ENCODE measurements at places on chromosomes 6 and 20.

- no peak for DNase-seq
Observed at GRCh38 chr6:89410788-89411144, 1.3 kb downstream of the RRAGD start.

DNA sequence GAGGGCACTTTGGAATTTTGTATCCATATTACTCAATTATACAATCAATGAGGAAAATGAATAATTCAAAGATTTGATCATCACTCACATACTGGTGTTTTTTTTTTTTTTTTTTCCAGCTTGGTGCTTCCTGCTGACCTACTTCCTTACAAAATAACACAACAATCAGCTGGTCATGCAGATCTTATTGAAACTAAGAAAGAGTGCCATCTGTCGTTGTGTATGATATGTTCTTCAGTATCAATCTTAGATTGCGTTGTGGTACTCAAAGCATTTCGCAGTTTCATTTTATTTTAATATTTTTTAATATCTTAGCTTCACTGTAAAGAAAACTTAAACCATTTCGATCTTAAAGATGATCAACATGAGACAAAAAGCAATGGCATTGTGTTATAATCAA, 155.6 kb downstream of the OGFRL1 start:
- DNase-seq = no peak

GRCh38 chr6:129661536-129662405, 48.2 kb downstream of the ARHGAP18 start:
- no peak for DNase-seq

DNA sequence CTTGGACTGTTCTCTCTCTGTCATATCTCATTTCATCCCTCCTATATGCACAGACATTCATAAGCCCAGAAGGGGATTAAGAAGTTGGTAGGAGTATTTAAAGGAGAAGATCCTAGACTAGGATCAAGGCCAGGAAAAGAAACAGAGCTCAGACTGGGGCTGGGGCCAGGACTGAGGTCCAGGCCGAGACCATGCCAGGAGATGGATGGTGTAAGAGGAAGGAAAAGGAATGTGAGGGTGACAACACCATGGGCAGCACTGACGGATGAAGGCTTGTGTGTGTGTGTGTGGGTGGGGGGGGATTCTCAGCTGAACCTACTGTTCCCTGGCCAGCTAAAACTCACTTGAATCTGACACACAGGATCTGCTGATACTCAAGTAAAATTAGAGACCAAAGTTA, 182.1 kb downstream of the KIF6 start:
- no peak for DNase-seq

- DNase-seq = no peak
Observed at GRCh38 chr20:34250005-34250404, 8.8 kb downstream of the ASIP start.

DNA sequence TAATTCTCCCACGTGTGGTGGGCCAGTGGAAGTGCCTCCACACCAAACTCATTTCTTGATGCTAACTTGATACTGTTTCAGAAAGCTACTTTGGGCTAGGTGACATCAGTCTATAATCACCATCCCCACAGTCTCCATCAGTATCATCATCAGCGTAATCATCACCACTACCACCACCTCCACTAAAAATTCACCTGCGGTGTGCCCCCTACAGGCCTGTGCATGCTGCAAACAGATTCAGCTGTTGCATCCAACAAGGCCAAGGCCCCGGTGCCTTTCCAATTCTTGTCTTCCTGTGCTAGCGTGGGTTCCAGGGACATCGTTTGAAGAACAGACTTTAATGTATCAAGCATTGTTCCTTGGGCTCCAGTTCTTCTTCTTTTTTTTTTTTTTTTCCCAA, 201.3 kb upstream of the EXOC2 start:
- DNase-seq = no peak

DNA sequence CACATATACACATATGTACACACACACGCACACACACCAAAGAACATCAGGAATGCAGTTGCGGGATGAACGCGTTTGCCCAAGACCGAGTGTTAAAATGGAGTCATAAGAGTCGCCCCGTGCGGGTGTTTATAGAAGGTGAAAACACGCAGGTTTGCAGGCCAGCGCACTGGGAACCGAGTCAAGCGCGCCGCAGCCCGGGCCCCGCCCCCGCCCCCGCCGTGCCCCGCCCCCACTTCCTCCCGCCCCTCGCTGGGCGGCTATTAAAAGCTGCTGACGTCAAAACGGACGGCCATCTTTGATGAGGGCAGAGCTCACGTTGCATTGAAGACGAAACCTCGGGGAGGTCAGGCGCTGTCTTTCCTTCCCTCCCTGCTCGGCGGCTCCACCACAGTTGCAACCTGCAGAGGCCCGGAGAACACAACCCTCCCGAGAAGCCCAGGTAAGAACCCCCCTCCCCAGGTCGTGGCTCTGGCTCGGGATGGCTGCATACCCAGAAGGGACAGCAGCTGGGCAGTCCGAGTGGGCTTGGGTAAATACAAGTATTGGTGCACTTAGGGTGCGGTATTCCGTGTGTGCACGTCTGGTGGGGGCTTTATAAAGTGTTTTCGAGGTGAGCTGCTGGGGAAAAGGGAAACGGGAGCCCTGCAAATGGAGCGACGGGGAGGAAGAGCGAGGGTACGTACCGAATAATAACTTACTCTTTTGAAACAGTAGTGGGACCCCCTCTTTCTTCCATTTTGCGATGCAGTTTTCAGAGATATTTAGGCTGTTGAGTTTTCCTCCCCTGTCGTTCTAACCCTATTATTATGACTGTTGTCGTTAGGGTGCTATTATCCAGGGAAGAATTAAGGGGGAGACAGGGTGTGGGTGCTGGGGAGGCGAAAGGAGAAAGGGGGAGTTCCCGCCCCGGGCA, at the start of gene SNAP25:
Gene SNAP25, plus strand, starts transcription at position 295 of the 916 bp plus-strand sequence. CDS start 56,662 bp downstream, outside the sequence.
- no peak for DNase-seq

GRCh38 chr20:14726591-14726990, 389.2 kb upstream of the FLRT3 start:
- DNase-seq = no peak

- no peak for DNase-seq
Observed at GRCh38 chr6:80544555-80544954, 438.1 kb downstream of the BCKDHB start.

DNA sequence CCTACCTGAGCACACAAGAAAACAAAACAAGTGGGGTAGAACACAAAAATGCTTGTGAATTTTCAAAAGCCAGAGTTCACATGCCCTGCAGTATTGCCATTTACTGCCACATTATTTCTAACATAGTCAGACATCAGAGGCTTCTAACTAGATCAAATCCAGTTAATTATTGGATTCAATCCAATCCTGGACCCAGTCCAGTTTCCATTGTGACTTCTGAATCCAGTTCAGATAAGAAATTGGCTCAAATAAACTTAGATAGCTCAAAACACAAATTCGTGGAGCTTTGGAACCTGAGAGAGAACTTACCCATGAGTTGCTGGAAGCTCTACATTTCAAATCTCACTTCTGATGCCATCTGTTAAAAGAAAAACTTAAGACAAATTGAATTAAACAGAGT, 85.2 kb upstream of the ANKEF1 start:
- DNase-seq = no peak

- DNase-seq = no peak
Observed at GRCh38 chr6:67883500-67884366, 751.3 kb upstream of the ADGRB3 start.

DNA sequence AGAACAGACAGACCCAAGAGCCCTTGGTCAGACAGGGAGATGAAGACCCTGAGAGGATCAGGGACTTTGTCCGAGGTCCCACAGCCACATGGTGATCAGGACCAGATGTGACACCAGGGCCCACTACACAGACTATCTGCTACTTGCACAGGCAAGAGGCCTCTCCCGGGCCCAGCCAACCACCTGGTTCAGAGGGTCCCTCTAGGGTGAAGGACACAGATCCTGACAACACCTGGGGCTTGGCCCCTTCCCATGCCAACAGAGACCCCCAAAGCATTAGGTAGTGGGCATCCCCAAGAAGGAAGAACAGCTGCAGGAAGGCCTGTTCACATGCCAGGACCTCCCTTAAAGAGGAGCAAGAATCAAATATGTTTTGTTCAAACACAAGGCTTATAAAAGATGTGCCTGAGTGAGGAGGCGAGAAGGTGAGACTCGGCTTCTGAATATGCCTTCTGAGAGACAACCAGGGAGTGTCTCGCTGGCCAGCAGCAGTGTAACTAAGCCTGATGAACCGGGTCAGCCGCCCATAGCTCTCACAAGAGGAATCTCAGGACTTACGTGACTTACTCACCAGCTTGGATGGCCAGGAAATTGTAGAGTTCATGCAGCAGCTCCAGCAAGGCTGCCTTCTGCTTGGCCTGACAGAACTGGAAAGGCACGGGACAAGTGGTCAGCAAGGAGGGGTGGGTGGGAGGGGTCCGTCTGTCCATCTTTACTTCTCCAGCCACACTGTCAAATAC, 5.0 kb downstream of the LEMD2 start:
- DNase-seq = no peak

DNA sequence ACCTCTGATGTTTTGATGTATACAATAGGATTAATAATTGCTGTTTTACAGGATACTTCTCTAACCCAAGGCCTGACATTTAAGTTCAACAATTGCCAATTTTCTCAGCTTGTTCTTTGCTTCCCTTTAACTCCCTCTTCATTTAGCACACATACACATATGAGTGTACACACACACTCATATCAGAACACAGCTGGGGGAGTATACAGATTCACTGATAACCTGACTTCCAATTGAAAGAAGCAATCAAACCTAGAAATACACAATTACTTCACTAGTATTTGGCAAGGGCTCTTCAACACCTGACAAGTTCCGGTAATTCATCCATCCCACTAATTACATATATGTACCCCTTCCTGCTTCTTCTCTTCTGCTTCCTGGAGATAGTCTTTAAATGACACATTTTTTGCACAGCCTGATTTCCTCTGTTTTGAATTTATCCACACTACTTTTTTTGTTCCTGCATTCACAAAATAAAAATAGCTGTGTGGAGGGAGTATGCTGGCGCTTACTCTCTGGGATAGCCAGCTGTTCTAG, 11.2 kb downstream of the UST start:
- DNase-seq = no peak

DNA sequence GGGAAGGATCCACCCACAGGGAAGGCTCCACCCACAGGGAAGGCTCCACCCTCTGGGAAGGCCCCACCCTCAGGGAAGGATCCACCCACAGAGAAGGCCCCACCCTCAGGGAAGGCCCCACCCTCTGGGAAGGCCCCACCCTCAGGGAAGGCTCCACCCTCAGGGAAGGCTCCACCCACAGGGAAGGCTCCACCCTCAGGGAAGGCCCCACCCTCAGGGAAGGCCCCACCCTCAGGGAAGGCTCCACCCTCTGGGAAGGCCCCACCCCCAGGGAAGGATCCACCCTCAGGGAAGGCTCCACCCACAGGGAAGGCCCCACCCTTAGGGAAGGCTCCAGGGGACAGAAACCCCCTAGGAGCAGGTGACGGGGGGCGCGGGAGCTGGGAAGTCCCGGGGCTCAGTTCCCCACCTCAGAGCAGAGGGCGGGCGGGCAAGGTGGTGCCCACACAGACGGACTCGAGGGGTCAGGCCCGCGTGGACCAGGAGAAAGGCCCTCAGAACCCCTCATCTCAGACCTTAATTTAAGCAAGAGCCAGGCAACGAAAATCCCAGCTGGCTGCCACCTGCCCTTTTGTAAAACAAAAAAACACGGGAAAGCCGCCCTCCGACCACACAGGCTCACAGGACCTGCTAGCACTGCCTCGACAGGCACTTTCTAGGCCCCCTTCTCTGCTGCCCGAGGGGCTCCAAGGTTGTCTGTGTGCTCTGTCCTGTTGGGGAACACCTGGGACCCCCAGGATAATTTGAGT, 39.7 kb downstream of the KCNQ2 start:
- DNase-seq = no peak

DNA sequence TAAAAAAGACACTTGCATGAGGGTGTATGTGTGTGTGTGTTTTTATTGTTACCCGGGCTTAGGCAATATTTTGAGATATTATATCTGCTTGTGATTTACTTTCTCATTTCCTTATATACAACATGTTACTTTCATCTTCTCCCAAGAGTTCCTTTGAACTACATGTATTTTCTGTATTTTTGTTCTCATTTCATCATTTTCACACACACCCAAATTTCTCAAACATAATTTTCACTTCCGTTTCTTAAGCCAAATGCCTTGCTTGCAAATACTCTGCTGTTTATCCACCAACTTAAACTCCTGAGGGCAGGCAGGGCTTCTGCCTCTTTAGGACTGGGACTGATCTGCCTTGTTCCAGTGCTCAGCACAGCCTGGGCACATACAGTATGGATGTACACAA, 69.3 kb upstream of the FYN start:
- DNase-seq = no peak

GRCh38 chr20:4147319-4147718, 132.0 kb upstream of the RNF24 start:
- DNase-seq = no peak

DNA sequence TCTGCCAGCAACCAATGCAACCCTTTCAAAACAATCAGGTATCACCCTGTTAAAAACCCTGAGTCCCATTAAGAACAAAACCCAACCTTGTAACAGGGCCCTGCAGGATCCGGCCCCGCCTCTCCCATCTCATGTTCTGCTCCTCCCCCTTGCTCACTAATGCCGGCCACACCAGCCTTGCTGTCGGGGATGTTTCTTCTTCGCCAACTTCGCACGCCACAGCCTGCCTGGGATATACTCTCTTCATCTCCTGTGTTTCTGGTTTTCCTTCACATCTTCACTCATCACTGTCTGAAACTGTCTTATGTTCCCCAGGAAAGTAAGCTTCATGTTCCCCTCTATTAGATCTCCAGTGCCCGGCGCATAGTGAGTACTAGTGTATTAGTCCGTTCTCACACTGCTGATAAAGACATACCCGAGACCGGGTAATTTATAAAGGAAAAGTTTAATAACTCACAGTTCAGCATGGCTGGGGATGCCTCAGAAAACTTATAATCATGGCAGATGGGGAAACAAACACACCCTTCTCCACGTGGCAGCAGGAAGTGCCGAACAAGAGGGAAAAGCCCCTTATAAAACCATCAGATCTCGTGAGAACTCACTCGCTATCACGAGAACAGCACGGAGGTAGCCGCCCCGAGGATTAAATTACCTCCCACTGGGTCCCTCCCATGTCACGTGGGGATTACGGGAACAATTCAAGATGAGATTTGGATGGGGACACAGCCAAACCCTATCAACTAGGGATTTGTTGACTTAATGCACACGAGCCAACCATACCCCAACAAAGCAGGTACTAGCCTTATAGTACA, 5.1 kb downstream of the TP53RK start:
- no peak for DNase-seq

DNA sequence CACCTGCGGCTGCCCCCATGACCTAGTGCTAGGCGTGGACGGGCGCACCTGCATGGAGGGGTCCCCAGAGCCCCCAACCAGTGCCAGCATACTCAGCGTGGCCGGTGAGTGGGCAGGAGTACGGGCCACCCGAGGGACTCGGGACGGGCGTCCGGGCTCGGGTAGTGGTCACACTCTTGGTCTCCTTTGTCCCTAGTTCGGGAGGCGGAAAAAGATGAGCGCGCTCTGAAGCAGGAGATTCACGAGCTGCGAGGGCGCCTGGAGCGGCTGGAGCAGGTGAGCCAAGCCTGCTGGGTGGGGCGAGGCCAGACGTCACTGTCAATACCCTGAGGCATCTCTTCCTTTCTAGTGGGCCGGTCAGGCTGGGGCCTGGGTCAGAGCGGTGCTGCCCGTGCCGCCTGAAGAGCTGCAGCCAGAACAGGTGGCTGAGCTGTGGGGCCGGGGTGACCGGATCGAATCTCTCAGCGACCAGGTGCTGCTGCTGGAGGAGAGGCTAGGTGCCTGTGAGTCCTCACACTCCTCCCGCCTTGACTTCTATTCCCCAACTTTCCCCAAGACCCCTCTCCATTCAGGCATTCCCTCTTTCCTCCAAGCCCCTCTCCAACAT, 2.9 kb downstream of the EGFL8 start:
- no peak for DNase-seq

- no peak for DNase-seq
Observed at GRCh38 chr6:15349379-15349778, 103.5 kb downstream of the JARID2 start.
